Fibroblast of skin of right quadriceps (primary cell): ENCODE measurements at places on chromosomes 13 and 19.

GRCh38 chr19:54430306-54431254, 15.3 kb downstream of the TTYH1 start:
- no peak for DNase-seq

DNA sequence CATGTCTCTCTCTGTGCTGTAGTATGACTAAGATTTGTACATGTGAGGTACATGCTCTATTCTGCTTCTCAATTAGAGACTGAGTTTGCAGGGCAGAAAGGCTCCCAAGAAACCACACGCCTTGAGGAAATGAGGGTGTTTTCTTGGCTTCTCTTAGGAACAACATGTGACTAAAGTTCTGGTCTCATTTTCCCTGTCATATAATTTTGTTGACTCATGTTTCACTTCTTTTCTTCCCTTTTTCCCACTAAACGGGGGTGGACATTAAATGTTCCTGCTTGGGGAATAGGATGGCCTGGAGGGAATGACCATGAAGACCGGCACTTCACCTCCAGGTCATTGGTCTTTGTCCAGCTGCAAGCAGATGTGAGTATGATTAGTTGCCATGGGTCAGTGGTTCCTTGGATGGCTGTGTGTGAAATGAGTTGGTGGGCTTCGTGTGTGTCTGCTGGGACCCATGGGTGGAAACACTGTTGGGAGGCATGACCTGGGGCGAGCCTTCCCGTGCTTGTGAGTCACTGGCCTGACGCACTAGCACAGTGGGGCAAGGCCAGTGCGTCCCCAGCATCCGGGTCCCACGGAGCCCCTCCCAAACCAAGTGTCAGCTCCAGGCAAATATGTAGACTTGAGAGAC, 56.6 kb downstream of the COL4A1 start:
- peak; percentile 70 for DNase-seq

GRCh38 chr19:892243-892893, 619 bp downstream of the MED16 start:
- DNase-seq, result no peak

DNA sequence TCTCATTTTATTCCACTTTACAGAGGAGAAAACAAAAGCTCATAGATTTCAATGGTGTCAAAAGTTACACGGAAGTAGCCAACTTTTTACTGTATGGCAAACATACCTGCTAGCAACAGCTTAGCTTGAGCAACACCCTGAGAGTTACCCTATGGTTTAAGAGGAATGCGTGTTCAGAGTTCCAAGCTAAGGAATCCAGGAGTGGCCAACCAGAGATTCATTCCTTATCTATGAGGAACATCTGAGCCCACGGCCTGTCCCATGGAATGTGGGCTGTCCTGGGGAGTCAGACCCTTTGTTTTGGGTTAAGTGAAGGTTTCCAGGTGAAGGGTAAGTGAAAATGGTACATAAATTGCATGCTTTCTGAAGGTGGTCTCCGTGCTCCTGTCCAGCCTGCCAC, 67.5 kb downstream of the STARD13 start:
- DNase-seq, result peak; percentile 86

- DNase-seq, result no peak
These were observed 44.8 kb downstream of the CCDC70 start for GRCh38 chr13:51906581-51906980.

GRCh38 chr13:32878163-32878562, 138.1 kb upstream of the KL start:
- DNase-seq, result peak; percentile 18

GRCh38 chr13:34577051-34577450, 365.0 kb upstream of the NBEA start:
- peak; percentile 33 for DNase-seq
